ENCODE measurements at places on chromosomes 1 and 21.

DNA sequence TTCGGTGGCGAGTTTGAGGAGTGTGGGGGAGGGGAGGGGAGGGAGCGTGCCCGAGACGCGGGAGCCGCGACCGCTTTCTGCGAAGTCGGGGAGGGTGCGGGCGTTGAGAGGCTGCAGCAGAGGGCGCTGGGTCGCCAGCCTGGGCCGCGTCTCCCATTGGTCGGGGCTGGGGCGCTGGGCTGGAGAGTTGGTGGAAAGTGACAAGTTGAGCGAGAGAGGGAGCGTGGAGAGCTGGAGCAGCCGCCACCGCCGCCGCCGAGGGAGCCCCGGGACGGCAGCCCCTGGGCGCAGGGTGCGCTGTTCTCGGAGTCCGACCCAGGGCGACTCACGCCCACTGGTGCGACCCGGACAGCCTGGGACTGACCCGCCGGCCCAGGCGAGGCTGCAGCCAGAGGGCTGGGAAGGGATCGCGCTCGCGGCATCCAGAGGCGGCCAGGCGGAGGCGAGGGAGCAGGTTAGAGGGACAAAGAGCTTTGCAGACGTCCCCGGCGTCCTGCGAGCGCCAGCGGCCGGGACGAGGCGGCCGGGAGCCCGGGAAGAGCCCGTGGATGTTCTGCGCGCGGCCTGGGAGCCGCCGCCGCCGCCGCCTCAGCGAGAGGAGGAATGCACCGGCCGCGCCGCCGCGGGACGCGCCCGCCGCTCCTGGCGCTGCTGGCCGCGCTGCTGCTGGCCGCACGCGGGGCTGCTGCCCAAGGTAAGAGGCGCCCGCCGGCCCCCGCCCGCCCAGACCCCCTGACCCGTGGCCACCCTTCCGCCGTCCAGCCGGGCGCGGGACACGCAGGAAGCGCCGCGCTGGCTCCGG lies at the start of gene ROR1:
TSS of gene ROR1 (plus strand) at position 203 of the 802 bp plus-strand sequence.
- DNase-seq, result peak; percentile 42

DNA sequence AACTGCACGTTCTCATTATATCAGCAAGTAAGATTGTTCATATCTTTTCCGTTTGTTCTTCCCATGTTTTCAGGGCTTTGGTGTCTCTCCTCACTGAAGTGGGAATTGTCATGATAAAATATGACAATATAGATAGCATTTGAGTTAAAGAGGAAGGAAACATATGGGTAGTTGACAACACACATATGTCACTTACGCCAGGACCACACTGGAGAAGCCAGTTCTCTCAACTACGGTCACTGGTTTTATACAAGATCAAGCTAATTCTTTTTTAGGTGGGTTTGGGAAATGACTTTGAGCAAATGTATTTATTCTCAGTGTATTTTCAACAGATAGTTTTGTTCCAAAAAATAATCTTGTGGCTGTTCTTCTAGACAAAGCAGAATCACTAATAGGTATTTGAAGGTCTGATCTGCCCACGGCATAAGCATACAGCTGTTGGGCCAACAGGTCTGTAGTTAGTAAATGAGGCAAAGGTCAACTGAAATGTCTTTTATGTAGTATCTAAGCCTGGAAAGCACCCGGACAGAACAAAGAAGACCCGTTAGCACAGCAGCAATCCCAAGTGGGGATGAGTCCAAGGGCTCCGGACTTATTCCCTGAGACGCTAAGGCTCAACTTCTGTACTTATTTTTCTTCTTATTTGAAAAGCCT lies 433.6 kb upstream of the ZP4 start:
- DNase-seq, result no peak

GRCh38 chr1:145425436-145426029 lies at the start of gene NBPF20:
Gene NBPF20 (minus strand): TSS chr1:145425603. CDS start chr1:145405272, 20,331 bp downstream.
- peak; percentile 84 for DNase-seq

GRCh38 chr21:34343347-34343746 lies 20.5 kb upstream of the KCNE2 start:
- DNase-seq, result no peak

- DNase-seq, result no peak
Measured at GRCh38 chr1:246226041-246226440, 281.0 kb downstream of the SMYD3 start.

- DNase-seq, result no peak
Measured at GRCh38 chr1:240486611-240487010, 125.3 kb downstream of the GREM2 start.

DNA sequence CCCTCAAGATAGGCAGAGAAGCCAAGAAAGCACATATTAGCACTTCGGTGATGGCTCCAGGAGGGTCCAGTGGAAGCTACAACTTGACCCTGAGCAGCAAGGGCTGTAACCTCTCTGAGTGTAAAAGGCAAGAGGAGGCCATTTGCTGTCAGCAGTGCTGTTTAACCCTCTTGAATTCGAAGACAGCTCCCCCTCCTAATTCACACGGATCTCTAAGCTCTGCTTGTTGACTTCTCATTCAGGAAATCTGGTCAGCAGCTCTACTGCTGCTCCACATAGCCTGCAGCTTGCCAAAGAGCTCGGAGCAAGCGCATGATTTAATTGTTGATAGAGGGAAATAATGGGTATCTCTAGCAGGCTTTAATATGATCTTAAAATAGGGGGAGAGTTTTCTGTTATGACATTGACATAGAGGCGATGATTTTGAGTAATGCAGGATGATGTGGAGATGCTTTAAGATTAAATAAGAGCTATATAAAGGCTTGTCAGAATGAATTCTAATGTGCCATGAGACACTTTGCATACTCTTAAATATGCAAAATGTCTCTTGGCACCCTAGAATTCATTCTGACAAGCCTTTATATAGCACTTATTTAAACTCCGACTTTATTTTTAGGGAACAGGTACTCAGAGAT lies 79.4 kb upstream of the USH2A start:
- no peak for DNase-seq

GRCh38 chr1:86197206-86197855 lies 40.8 kb upstream of the COL24A1 start:
- no peak for DNase-seq

GRCh38 chr1:78333502-78333901 lies 157.3 kb upstream of the PTGFR start:
- DNase-seq, result no peak

- DNase-seq, result no peak
Measured at GRCh38 chr1:56501888-56502287, 77.5 kb downstream of the PLPP3 start.

GRCh38 chr1:27513528-27513927 lies 23.6 kb upstream of the WASF2 start:
- DNase-seq, result no peak

DNA sequence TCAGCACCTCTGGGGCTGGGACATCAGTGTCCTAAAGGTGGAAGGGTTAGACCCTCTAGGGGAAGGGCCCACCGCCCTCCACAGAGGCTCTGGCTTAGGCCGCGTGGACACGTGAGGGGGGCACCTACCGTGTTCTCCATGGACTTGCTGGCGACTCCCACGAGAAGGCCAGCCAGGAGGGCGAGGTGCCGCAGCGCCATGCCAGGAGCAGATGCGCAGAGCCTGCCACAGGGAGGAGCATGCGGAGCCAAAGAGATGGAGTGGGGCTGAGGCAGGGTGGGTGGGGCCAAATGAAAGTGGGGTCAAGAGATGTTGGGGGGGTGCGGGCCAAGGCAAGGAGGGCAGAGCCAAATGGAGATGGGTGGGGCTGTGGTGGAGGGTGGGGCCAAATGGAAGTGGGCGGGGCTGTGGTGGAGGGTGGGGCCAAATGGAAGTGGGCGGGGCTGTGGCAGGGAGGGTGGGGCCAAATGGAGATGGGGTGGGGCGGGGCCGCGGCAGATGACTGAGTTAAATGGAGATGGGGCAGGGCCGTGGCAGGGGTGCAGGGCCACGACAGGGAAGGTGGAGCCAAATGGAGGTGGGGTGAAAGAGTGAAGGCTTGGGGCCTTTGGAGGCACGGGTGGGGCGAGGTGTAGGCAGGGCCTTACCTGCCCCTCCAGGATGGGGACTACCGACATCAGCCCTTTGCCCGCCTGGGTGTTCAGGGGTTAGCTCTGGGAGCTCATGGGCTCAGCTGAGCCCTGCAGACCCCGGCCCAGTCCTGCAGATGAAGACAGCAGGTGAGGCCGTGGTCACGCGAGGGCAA lies 17.4 kb upstream of the RNF223 start:
- peak; percentile 35 for DNase-seq

DNA sequence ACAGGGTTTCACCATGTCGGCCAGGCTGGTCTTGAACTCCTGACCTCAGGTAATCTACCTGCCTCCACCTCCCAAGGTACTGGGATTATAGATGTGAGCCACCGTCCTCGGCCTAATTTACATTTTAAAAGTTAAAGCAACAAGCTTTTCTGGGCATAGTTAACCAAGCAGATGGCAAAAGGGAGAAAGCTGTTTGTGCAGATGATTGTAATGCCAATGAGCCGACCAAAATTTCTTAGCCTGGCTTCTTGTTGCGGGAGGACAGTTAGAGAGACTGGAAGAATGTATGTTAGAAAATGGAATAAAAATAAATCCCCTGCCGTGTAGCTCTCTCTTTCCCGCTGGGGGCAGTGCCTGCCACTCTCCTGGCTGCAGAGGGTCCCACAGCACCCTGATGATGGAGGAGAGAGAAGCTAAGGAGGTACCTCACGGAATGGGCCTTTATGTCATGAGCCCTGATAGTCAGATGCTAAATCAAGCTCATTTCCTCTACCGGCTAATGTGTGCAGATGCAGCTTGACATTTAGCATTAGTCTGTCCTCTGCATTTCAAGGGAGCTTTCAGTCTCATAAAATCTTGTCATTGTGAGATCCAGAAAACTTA lies 87.2 kb downstream of the HHAT start:
- DNase-seq, result no peak

GRCh38 chr1:151710187-151710840 lies 6.3 kb downstream of the CELF3 start:
- no peak for DNase-seq

DNA sequence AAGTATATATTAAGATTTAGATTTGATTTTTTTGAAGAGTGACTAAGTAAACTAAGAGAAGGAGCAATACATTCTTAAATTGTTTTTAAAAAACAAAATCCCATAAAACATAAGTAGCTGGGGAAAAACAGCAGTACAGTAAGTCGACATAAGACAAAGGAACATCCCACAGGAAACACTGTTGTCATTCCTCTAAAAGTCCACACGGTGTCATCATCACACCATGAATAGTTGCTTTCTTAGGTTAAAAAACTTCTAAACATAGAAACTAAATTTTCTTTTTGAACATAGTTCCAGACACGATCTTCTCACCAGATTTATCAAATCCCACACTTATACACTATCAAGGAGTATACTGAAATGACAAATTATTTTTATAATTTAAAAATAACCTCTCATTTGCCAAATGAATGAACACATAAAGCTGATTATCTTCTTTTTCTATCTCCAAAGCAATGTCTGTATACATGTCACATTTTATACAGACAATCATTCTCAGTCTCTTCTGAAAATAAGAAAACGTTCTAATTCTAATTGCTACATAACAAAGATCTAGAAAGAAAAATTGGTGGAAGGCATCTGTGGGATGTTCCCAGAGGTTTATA lies 15.8 kb downstream of the ODF2L start:
- no peak for DNase-seq

All from activated CD4-positive, CD25-positive, alpha-beta regulatory T cell treated with anti-CD3 and anti-CD28 coated beads, Interleukin-2, amount 50 U/mL, for 72 hours (primary cell).